Stimulated activated CD4-positive, alpha-beta T cell treated with anti-CD3 and anti-CD28 coated beads, Interleukin-1b, Interleukin-23, amount 100 ng/mL, for 1 hour (primary cell): ENCODE measurements at places on chromosomes 13 and 19.

DNA sequence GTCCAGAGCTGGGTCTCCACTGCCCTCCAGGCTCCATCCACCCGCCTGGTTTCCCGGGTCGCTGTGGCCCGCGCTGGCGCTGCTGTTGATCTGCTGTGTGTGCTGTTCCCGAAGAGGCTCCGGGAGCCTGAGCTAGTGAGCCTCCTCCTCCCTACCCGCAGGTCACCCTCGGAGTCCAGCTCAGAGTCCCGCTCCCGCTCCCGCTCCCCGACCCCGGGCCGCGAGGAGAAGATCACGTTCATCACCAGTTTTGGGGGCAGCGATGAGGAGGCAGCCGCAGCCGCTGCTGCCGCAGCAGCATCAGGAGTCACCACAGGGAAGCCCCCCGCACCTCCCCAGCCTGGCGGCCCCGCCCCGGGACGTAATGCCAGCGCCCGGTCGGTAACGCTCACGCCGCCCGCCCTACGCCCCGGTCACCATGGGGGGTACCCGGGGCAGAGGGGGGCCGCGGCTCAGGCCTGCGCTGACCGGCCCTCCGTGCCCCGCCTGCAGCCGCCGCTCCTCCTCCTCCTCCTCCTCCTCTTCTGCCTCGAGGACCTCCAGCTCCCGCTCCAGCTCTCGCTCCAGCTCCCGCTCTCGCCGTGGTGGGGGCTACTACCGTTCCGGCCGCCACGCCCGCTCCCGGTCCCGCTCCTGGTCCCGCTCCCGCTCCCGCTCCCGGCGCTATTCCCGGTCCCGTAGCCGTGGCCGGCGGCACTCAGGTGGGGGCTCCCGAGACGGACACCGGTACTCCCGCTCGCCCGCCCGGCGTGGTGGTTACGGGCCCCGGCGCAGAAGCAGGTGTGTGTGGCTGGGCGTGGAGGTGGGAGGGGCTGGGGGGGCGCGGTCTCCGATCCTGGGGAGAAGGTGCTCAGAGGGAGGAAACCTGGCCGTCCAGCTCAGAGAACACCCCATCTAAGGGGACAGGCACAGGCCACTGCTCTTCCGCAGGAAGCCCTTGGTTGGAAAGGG is 12.2 kb downstream of the ZNF296 start:
- DNase-seq = no peak

DNA sequence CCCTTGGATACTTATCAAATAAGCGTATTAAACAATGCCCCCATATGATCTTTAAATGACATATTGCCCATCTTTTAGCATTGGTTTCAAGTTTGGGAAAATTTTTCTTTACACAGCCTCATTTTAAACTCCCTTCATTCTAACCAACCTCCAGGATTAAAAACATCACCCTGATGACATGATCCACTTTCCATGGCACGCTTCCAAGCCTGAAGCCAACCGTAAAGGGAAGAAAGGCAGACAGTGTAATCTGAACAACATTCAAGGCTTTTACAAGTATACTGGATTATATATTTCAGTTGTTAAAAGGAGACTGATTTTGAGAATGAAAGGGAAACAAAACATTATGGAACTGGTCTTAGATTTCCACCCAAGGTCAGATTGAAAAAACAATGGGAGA is 1721.9 kb downstream of the OLFM4 start:
- DNase-seq = no peak

DNA sequence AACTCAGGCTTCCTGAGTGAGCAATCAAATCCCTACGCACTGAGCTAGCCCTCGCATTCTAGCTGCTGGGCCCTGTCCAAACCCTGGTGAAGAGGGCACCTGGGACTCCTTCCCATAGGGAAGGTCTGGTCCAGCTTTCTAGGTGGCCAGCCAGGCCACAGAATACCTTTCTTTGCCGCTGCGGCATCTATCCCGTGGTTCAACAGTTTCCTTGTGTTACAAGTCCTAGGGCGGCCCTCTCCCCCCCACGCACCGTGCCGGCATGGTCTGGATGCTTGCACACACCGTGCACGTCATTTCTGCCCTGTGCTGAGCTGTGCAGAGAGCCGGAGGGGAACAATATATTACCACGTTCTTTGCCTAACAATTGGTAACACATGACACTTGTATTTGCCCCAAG is 164.6 kb upstream of the TSHZ3 start:
- DNase-seq = no peak

DNA sequence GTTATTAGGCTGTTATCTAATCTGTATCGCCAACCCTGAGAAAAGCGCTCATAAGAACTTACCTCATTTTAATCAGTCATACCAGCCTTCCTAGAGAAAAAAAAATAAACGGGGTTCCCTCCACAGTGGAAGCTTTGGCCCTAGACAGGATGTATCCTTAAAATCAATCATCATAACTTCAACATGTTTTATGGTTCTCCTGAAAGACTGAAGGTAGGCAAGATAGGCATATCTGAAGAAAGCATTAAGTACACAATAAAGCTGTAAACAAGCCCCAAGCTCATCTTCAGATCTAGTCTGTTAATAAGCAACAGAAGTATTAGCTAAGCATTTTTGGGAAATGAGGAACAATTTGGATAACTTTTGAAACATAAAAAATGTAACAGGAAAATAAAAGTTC is 18.7 kb upstream of the SERP2 start:
- DNase-seq = no peak
